C1 segment of cervical spinal cord (tissue), 14 donors: ENCODE measurements at places on chromosomes 3 and 15.

DNA sequence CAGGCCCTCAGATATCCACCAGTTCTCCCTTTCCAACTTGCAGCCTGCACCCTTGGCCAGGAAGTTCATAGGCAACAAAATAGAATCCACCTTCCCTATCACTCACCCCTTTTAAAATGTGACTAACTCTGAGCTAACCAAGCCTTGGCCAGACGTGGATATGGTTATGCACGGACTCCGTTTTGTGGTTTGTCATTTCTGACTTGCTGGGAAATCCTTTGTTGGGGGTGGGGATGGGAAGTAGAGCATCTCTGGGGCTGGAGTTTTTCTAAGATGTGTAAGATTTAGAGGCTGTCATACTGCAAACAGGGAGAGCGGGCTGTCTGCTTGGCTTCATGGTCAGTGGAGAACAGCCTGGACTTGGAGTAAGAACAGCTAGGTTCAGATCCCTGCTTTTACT is 62.6 kb downstream of the SMAD3 start:
- DNase-seq = no peak

DNA sequence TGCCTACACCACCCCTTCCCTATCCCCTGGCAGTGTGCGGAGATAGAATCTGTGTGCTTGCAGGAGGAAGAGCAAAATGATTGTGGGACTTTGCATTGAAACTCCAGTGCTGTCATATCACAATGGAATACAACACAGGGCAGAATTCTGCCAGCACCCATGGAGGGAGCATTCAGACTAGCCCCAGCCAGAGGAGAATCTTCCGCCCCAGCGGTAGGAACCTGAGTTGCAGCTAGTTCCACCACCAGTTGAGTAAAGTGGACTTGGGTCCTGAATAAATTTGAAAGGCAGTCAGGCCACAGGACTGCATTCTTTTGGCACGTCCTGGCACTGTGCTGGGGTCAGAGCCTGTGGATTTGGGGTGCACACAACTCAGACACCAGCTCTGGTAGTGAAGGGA is 27.5 kb downstream of the NCBP2 start:
- DNase-seq = no peak

DNA sequence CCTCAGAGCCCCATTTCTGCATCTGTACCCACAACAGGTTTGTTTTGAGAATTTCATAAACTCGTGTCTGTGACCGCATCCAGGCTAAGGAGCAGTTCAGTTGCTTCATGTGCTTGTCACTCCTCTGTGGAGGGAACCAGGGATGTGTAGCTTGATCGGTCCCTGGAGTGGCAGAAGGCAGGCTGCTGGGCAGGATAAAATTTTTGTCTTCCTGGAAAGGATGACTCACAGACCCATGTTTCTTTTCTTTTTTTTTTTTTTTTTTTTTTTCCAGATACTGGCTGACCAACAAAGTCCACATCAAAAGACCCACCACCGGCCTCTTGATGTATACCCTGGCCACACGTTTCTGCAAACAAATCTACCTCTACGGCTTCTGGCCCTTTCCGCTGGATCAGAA is 70.1 kb downstream of the ST8SIA2 start:
- DNase-seq = no peak

- DNase-seq = no peak
Observed at GRCh38 chr3:171377859-171378258, 82.3 kb downstream of the TNIK start.

DNA sequence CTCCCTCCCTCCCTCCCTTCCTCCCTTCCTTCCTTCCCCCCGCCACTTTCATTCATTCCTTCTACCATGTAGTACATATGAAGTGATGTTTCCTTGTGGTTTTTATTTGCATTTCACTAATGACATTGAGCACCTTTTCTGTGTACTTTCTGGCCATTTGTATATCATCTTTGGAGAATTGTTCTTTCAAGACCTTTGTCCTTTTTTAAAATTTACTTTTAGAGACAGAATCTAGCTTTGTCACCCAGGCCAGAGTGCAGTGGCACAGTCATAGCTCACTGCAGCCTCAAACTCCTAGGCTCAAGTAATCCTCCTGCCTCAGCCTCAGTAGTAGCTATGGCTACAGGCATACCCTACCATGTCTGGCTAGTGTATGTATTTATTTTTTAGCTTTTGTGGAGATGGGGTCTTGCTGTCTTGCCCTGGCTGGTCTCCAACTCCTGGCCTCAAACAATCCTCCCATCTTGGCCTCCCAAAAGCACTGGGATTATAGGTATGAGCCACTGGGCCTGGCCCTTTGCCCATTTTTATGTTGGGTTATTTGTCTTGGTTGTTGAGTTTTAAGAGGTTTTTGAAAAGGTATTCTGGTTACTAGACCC is 42.0 kb upstream of the CTDSPL2 start:
- no peak for DNase-seq

GRCh38 chr15:99522288-99522687 is 43.5 kb upstream of the MEF2A start:
- DNase-seq = no peak

DNA sequence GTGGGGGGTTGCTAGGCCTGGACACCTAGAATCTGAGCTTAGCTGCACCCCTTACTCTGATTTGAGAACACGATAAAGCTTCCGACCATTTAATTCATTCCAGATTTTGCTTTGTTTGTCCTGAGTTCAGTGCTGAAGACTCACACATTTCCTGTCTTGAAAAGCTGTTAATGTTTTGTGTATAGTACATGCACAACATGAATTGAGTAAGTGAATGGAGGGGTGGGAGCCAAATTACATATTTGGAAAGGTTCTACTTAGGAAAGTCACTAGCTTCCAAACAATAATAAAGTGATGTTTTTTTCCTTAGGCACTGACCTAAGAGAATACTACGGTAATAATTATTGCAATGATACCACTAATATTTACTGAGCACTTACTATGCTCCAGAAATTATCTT is 955.2 kb upstream of the NR2F2 start:
- no peak for DNase-seq

- no peak for DNase-seq
Observed at GRCh38 chr3:30141178-30141581, 465.2 kb upstream of the TGFBR2 start.

DNA sequence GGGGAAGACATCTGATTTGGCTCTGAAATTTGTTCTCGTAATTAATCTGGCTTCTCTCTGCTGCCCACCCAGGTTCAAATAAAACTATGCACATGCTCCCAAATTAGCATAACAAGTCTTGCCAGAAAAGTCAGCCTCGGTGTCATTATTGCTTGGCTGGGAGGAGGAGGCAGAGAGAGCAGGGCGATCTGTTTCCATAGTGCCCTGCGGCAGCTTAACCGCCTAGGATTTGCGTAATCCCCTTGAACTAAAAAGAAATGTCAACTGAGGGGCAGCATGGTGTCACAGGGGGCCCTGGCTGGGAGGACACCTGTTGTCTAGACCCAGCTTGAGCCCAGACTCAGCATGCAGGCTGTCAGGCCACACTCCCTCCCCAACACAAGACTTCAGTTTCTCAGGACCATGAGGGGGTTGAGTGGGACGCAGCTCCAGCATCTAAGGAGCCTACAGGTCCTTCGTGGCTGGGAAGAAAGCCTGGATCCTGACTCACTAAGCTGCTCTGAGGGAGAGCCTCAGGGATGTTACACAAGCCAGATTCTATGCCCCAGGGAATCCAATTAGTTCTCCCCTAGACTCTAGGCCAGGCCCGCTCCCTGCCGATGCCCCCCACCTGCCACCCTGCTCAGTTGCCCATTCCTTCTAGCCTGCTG is 17.3 kb downstream of the MRPS11 start:
- peak; percentile 12 for DNase-seq

DNA sequence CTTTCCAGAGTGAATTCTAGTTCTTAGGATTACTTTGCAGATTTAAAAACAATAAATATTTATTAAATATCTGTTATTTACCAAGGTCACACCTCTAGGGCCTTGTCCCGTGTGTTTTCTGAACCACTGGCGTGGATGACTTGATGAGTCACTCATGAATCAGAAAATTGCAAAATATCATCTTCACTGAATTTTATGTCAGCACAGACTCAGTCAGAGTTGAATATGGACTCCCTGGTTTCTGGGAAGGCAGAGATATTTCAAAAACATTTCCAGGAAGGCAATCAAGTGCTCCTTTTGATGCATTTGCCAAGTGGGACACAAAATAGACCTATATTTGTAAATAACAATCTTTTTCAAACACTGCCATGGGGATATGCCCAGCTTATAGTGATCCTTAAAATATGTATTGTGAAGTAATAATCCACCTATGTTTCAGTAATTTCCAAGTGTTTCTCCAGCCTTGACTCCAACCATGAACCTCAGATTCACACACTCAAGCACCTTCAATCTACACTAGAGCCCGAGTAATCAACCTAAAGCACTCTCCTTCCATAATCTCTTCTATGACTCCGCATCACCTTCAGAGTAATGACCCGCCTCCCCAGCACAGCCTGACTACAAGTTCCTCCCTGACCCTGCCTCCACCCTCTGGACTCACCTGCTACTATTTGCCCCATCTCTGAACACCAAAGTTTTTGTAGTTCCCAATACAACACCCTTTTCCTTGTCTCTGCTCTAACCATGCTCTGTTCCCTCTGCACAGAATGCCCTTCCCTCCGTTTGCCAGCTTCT is 24.3 kb downstream of the DPH3 start:
- DNase-seq = no peak

GRCh38 chr3:195076981-195077610 is 193.9 kb downstream of the XXYLT1 start:
- no peak for DNase-seq

- no peak for DNase-seq
Observed at GRCh38 chr3:72271216-72271615, 486.3 kb upstream of the PROK2 start.

GRCh38 chr15:98884894-98885293 is 122.7 kb downstream of the PGPEP1L start:
- DNase-seq = no peak

DNA sequence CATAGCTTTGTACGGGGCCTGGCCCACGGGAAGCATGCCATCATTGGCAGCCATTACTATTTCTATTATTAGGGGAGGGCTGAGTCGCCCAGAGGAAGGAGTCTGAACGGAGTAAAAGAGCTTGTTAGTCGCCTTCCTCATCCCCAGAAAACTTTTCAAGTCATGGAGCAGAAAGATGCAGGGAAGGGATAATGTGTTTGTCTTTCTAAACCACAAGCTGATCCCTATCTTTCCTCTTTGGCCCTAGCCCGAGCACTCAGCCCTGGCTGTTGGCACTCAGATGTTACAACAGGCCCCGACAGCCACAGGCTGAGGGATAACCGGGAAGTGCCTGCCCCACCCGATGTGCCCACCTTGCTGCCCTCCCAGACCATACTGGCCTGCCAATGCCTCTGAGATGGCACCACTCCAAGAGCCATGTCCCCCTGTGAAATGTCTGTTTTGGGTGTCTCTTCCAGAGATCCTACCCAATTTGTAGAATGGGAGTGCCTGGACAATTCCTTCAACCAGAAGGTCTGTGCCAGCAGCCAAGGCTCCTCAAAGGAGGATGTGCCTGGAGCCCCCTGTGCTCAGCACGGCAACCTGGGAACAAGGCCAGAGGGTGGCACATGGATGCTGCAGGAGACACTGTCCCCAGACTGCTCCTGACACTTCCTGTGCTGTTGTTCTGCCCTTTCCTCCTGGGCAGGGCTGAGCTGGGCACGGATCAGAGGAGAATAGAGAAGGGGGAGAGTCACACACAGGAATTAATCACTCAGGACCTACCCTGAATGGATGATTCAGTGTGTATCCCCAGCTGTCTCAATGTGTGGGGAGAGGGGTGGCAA is 10.8 kb downstream of the PAK6 start:
- DNase-seq = no peak

DNA sequence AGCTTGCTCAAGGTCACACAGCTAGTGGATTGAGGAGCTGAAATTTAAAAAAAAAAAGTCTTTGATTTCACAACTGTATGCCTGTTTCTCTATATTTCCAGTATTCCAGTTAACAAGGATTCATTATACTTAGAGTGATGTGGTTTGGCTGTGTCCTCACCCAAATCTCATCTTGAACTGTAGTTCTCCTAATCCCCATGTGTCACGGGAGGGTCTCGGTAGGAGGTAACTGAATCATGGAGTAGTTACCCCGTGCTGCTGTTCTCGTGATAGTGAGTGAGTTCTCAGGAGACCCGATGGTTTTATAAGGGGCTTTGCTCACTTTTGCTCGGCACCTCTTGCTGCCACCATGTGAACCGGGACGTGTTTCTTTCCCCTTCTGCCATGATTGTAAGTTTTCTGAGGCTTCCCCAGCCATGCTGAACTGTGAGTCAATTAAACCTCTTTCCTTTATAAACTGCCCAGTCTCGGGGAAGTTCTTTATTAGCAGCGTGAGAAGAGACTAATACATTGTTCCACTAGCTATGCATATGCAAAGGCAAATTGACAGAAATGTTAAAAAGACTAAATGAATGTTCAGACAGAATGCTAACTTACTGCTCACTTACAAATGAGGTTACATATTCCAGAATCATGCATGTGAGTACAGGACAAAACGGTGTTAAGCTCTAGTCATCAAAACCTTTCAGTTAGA is 1101.9 kb downstream of the ROBO1 start:
- no peak for DNase-seq

- DNase-seq = no peak
Observed at GRCh38 chr15:95113041-95113440, 881.7 kb downstream of the MCTP2 start.

- no peak for DNase-seq
Observed at GRCh38 chr3:187973977-187974870, 179.7 kb upstream of the LPP start.

GRCh38 chr3:46965151-46965550 is 11.4 kb downstream of the CCDC12 start:
- DNase-seq = no peak

DNA sequence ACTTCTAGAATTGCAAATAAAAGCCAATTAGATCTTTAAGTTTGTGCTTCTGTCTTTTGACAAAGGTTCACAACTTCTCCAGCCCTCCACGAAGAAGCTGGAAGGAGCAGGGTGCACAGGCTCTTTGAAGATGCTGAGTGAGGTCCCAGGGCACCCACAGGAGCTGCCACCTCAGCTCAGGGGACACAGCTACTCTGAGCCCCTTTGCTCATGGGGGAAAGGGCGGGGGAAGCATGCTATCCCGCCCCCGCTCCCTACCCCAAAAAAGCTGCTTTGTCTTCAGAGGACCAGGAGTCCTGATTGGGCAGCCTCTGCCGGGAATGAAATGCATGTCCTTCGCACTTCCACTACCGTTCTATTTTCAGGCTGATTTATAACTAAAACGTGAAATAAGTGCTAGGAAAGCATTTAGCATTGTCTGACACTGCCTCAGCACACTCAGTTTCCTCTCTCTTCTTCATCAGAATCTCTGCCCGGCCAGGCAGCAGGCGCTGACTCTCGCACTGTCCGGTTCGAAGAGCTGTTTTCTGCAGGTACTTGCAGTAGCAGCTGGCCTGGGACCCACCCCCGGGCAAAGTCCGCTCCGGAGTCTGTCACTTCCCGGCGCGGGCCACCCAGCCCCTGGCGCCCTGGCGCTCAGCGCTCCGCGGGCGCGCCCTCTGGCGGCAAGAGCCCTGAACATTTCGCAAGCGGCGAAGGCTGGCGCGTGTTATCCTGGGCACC is 45.5 kb upstream of the KLHL25 start:
- DNase-seq = peak; percentile 13

DNA sequence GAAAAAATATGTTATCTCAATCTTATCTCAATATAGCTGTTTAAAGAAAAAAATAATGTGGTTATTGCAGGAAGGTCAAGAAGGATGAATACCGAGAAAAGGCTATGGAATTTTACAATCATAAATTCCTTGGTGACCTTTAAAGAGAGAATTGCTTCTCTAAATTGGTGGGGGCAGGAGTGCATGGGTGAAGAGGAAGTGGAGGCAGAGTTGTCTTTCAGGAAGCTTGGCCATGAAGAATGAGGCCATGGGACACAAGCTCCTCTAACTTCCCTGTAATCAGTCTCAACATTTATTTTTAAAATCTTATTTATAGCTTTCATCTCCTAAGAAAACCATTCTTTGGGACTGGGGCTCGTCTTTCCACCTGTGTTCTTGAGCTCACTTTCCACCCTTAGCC is 22.4 kb upstream of the ALDH1A2 start:
- DNase-seq = no peak

GRCh38 chr3:179533274-179533673 is 29.5 kb upstream of the ACTL6A start:
- DNase-seq = no peak
